PC-3 (cell line): ENCODE measurements at places on chromosomes 16 and 17. TPM values are rescaled to one million over a fixed set of nuclear protein-coding genes. Genes with fewer than 3 reads are reported as not detected.

DNA sequence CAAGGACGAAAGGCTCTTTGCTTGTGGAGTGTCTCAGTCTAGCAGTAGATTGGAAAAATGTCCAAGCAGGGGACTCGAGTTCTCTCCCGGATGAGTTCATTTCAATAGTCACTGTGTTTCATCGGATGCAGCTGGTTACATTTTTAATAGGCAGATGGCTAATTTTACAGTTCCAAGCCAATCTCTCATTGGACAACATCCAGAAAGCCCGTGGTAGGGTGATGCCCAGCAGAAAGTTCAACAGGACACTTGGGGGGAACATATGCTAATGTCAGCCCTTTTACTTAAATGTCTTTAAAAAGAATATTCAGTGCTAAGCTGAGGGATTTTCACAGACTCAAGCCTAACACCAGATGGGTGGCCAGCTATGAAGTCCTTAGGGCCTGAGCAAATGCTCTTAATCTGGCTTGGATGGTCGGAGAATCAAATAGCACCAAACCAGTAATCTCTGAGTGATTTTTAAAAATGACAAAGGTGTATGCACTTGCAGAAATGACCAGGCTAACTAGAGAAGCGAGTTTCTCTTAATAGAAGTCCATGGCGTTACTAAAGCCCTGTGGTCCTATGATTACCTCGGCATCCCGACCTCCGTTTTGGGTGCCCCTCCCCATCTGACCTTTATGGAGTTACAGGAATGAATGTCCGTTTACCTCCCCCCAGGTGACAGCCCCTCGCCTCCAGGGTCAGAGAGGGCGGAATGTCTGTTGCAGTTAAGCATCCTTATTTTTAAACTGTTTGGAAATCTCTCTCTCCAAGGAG lies 289.2 kb upstream of the SALL1 start:
- no peak for DNase-seq
- no peaks in the 10 kb centered on the region for H3K4me1 ChIP-seq
- H3K27me3 ChIP-seq, result no peaks in the 10 kb centered on the region
- no peak overlapping the region for H3K4me3 ChIP-seq
- H3K36me3 ChIP-seq, result no peaks in the 10 kb centered on the region

DNA sequence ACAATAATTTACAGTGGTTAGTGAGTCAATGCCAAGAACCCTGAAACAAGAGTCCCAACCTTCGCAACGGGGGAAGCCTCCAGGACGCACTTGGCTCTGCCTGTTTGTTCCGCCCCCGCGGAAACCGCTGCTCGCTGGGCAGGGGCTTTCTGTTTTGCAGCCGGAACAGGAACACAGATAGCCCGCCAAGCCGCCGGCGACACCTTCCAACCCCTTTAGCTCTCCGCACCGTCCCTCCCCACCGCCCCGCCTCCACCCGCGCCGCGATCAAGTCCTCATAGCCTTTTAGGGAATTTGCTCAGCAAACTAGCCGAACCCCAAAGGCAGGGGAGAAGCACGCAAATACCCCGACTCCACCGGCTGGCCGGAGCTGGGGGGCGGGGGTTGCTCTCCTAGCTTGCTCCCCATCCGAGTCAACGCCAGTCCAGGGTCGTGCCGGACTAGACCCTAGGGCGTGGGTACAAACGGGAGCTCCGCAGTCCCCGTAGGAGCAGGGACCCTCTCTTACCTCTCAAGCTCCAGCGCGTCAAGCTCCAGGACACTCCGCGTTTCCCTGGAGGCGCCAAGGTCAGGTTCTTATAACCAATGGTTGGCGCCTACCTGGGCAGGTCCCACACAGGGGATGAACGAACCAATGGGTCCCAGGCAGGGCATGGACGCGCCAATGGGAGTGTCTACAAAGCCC lies at the start of gene SLFN13:
Gene SLFN13, minus strand, starts transcription at position 553 of the 685 bp plus-strand sequence. CDS start 3,086 bp downstream, outside the sequence.
- H3K27ac ChIP-seq, result peak within 1 kb of the TSS; percentile 36; the same call in 1 of the 2 replicates
- no peaks in the 10 kb centered on the region for H3K27me3 ChIP-seq

DNA sequence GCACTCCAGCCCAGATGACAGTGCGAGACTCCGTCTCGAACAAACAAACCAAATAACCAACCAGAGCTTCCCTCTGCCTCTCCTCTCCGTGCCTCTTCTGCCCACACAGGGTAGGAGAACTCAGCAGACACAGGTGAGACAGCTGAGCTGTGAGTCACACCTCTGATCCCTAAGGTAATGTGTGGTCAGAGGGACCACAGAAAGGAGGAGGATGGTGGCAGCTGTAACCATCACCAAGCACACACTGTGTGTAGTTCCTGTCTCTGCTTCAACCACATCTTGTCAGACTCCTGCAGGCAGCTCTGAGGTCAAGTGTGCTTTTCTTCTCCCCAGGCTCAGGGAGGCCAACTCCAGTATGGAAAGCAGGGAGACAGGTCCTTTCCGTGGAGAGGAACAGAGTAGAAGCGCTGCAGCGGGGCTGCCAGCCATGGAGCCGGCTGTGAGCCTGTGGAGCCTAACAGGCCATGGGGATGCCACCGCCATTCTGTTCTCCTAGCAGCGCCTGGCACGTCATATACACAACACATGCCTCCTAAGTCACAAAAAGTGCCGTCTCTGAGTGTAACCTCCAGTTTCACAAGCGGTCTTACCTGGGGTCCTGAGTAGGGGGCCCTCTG lies 7.1 kb downstream of the NUDT16L1 start:
- H3K4me3 ChIP-seq, result no peak overlapping the region
- no peaks in the 10 kb centered on the region; the same call in 1 of the 2 replicates for H3K36me3 ChIP-seq
- DNase-seq, result no peak
- no peaks in the 10 kb centered on the region for H3K4me1 ChIP-seq
- H3K27me3 ChIP-seq, result no peaks in the 10 kb centered on the region

- H3K4me3 ChIP-seq, result peak overlapping the region; percentile 43
- DNase-seq, result peak; percentile 79
- H3K27me3 ChIP-seq, result no peaks in the 10 kb centered on the region
Observed at GRCh38 chr16:67241008-67241900, 6.0 kb downstream of the FHOD1 start.

DNA sequence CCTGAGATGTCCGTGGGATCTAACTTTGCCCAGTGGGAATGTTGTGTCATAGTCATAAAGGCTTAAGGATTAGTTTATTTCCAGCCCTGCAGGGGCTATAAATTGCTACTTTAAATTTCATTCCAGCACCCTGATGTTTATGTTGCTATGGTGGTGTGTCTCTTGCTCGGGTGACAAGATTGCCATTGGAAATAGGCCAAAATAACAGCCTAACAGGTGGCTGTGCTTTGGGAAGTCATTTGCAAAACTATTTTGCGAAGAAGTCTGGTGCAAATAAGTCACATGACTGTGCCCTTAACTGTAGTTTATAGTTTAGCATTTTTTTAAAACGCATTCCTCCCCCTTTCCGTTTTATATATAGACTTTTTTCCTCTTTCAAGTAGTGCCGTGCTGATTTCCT lies 23.1 kb downstream of the PITPNC1 start:
- H3K4me1 ChIP-seq, result no peaks in the 10 kb centered on the region
- H3K27me3 ChIP-seq, result no peaks in the 10 kb centered on the region
- H3K4me3 ChIP-seq, result no peak overlapping the region
- H3K27ac ChIP-seq, result no peak overlapping the region
- no peaks in the 10 kb centered on the region for H3K36me3 ChIP-seq

DNA sequence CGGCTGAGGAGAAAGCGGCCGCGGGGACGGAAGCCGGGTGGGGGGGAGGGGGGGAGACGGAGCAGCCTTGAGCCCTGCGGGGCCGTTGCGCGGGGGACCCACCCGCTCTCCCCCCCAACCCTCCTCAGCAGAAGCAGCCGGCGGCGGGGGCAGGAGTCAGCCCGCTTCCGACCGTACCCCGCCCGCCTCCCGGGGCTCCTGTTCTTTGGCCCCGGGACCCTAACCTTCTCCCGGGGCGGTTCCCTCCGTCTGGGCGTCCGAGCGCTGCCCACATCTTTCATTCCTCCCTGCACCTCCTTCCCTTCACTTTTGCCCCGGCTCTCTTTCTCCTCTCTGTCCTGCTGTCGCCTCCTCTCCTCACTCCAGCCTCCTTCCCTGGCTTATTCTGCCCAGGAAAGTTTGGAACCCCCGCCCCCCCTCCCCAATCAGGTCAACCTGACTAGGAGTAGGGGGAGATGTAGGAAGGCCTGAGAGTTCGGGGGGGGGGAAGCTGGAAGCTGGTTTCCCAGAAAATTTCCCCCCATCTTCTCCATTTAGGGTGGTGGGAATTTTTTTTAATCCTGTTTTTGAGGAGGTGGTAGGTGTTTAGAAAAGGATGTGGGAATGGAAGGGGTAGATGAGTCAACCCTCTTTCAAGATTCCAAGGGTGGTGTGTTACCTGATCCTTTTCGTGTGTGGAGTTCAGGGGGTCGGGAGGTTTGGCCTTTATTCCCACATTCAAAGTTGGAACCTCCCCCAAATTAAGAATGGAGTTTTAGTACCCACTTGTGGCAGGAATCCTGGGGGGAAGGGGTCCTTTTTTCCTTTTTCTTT lies 427 bp upstream of the NLK start:
- H3K4me1 ChIP-seq, result peaks cover 39% of the 10 kb centered on the region
- peak overlapping the region; percentile 82 for H3K4me3 ChIP-seq
- peak; percentile 11 for DNase-seq
- no peaks in the 10 kb centered on the region for H3K27me3 ChIP-seq
- H3K36me3 ChIP-seq, result no peaks in the 10 kb centered on the region

DNA sequence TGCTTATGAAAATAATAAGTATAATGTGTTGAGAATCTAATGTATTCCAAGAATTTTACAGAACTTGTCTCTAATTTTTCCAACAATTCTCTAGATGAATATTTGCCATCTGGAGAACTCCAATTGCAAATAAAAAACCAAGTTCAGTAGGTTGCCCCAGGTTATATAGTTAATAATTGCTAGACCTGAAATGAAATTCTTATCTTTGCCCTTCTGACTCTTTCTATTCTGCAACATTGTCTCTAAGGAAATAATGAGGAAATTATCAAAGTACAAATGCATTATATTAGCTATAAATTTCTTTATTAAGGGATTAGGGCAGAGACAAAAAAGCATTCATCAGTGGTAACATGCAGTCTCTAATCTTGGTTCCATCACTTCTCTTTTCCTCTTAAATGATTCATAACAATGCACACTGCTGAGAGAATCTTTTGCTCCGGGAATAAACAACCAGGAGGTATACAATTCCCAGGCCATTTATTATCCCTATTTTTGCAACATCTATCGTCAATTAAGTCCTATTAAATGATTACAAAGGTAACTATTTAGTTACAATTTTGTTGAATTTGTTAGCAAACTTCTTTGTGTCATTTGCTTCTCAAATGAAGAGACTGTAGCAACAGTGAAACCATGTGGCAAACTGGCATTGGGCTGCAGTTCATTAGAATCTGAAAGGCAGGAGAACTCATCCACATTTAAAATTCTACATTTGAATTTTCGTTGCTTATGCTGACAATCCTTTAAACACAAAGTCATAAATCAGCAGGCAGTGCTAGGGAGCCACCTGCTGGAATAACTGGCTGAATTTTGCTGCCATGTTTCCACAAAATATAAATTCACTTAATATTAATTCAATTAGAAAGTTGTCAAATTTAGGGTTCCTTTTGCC lies 349.6 kb downstream of the KIF2B start:
- no peak overlapping the region for H3K4me3 ChIP-seq
- peak; percentile 60 for DNase-seq
- H3K36me3 ChIP-seq, result no peaks in the 10 kb centered on the region

- H3K4me3 ChIP-seq, result no peak overlapping the region
- no peaks in the 10 kb centered on the region for H3K36me3 ChIP-seq
- no peaks in the 10 kb centered on the region for H3K27me3 ChIP-seq
- H3K27ac ChIP-seq, result no peak overlapping the region
- no peak for DNase-seq
Observed at GRCh38 chr16:56340864-56341365, 84.4 kb downstream of the AMFR start.

DNA sequence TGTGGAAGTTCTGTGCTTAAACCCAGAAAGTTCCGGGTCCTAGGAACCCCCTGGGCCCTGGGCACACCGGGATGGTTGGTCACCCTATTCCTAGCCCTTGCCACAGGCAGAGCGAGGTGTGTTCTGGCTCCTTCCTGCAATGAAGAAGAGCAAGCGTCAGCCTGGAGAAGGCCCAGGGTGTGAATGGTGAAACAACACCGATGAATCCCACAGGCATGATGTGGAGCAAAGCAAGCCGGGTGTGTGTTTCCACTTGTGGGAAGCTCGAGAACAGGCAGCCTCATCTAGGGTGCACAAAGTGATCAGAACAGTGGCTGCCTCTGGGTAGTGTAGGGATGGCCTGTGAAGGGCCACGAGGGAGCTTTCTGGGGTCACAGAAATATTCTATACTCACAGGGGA lies 13.8 kb downstream of the KCNG4 start:
- H3K36me3 ChIP-seq, result no peaks in the 10 kb centered on the region
- no peak overlapping the region for H3K27ac ChIP-seq
- no peak for DNase-seq
- peaks cover 25% of the 10 kb centered on the region for H3K4me1 ChIP-seq
- H3K4me3 ChIP-seq, result no peak overlapping the region
- H3K27me3 ChIP-seq, result no peaks in the 10 kb centered on the region

DNA sequence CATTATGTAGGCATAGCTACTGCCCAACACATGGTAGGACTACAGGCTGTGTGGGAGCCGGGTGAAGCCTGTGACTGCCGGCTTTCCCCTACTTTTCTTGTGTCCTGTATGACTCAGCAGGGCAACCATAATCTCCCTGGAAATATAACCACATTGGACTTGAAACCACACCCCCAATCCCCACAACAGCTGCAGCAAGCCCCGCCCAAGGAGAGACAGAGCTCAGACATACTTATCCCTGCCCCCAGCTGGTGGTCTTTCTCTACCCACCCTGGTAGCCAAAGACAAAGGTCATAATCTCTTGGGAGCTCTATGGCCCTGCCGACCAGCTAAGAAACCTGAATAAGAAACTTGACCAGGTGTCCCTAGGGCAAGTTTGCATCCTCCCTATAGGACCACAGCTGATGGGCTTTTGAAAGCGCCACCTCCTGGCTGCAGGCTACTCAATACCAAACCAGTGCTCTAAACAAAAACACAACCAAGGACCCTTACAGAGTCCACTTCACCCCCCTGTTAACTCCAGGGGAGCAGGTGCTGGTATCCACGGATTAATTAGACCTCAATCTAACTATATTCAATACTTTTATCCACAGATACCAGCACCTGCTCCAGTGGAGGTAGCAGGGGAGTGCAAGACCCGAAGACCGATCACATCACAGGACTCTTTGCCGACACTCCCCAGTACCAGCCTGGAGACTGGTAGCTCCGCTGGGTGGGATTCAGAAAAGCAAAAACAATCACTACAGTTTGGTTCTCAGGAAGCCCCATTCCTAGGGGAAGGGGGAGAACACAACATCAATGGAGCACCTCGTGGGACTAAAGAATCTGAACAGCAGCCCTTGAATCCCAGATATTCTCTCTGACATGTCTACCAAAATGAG lies 91.2 kb downstream of the IRX5 start:
- no peaks in the 10 kb centered on the region for H3K36me3 ChIP-seq
- DNase-seq, result peak; percentile 13
- H3K4me3 ChIP-seq, result no peak overlapping the region
- H3K27ac ChIP-seq, result no peak overlapping the region

KRTAP4-5 gene
- not detected in 2 replicates for total RNA-seq

GJC1 gene
- 16.4 and 17.1 TPM in 2 replicates for total RNA-seq

ROGDI gene
- total RNA-seq, result 23.3 and 24.1 TPM in 2 replicates

HAP1 gene
- total RNA-seq, result 1.2 and 1.4 TPM in 2 replicates

GLIS2 gene
- 2.1 and 5.9 TPM in 2 replicates for total RNA-seq

CCL8 gene
- not detected in 2 replicates for total RNA-seq

SDR42E2 gene
- total RNA-seq, result not detected in 2 replicates

MAPT gene
- total RNA-seq, result 2.7 and 3.6 TPM in 2 replicates
